ENCODE measurements at places on chromosomes 5 and 9.

- no peak for ATAC-seq
These were observed 191.2 kb downstream of the ACTL7B start for GRCh38 chr9:108664309-108665255.

DNA sequence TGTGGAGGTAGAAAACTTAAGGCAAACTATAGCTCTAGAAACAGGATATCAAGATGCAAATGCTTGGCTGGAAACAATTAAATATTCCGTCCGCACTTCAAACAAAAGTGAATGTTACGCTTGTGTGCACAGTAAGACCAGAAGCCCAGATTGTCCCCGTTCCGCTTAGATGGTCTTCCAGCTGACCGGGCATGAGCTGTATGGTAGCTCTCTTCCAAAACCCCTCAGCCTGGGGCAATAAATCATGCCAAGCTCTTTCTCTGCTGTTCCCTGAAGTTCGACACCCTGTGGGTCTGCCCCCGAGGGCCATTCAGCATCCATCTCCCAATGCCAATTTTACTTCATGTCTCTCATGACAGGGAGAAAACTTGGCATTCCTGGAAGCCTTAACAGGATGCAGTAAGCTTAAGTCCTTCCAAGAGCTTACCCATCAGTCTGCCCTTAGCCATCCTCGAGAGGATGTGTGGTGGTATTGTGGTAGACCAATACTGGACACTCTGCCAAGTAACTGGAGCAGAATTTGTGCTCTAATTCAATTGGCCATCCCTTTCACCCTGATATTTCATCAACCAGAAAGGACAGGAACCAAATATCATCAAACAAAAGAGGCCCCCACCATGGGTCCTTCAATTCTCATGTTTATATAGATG, 70.7 kb upstream of the RANBP6 start:
- ATAC-seq: no peak

- ATAC-seq: no peak
These were observed 320.7 kb downstream of the ASTN2 start for GRCh38 chr9:117093891-117094844.

DNA sequence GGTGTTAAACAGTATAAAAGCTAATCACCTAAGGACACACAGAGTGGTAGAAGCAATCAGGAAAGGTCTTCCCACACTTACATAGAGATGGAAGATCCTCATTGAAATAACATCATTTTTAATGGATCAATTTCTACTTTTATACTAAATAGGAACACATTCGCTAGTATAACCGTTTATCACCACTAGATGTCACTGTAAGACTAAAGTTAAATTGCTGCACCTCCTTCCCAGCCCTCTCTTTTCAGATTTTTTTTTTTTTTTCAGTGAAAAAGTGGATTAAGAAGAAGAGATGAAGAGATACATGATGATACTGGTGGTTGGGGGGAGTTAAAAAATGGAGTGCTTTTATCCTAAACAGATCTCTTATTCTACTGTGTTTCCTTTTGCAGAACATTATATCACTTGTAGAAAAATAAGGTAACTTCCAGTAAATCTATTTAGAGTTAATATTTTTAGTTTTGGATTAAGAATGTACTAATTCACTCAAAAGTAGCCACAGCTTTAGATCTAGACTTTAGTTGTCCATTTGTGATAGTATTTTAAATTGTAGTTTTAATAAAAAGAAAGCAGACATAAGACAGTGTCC, 116.9 kb upstream of the ARRDC3 start:
- ATAC-seq: peak; percentile 81

- ATAC-seq: no peak
These were observed 38.9 kb downstream of the LPAR1 start for GRCh38 chr9:110999379-110999778.

GRCh38 chr9:100317706-100318105, 35.0 kb downstream of the TEX10 start:
- ATAC-seq: no peak

GRCh38 chr9:122127396-122127798, 32.2 kb downstream of the NDUFA8 start:
- ATAC-seq: no peak

GRCh38 chr5:78837836-78838235, 147.3 kb downstream of the ARSB start:
- no peak for ATAC-seq

GRCh38 chr5:9500625-9501024, 45.2 kb downstream of the SEMA5A start:
- no peak for ATAC-seq

GRCh38 chr9:135070964-135071735, 16.3 kb upstream of the OLFM1 start:
- ATAC-seq: no peak

DNA sequence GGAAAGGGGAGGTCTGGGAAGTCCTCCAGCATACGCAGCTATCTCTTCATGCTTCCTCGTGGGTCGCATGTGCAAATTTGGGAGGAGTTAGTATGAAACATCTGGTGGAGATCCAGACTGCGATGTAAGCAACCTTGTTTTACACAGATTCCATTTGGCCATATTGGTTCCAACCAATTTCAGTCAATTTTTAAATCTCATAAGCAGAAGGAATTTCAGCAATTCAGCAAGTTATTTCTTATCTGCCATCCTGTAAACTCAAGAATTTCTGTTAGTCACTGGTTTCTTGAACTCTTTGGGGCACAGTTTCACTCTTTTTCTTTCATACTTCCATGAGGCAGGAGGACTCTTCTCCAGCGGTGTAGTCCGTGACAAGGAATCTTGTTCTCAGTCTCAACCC, 130.4 kb upstream of the CLINT1 start:
- no peak for ATAC-seq

DNA sequence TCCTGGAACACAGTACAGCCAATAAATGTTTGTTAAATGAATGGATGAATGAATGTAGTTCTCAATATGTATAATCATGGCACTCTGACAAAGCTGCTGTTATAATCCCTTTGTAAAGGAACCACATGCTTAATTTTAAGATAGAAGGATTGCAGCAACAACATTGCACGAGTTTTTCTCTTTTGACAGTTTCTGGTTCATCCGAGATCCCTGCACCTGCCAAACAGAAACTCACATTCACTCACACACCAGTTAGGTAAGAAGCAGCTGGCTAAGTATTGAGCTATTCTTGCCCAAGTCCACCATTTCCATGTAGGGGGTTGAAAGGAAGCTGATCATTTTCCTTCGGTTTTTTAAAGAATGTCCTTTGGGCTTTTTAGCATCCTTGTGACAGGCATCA, 133.7 kb upstream of the MAP1B start:
- no peak for ATAC-seq

DNA sequence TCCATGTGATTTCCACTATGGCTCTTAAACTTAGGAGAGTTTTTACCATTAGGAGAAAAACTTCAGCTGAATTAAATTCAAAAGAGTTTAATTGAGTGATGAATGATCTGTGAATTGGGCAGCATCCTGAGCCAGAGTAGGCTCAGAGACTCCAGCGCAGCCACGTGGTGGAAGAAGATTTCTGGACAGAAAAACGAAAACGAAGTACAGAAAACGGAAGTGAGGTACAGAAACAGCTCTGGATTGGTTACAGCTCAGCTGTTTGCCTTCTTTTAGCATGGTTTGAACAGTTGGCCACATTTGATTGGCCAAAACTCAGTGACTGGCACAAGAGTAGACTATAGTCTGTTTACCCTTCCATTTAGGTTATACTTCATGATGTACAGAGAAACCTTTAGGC, 69.2 kb upstream of the PLPP1 start:
- no peak for ATAC-seq

GRCh38 chr9:103287361-103287760, 292.2 kb downstream of the CYLC2 start:
- ATAC-seq: no peak

- no peak for ATAC-seq
These were observed 2.0 kb upstream of the CAVIN4 start for GRCh38 chr9:100575765-100576386.

GRCh38 chr9:96327694-96328352, 25.8 kb upstream of the HSD17B3 start:
- no peak for ATAC-seq

DNA sequence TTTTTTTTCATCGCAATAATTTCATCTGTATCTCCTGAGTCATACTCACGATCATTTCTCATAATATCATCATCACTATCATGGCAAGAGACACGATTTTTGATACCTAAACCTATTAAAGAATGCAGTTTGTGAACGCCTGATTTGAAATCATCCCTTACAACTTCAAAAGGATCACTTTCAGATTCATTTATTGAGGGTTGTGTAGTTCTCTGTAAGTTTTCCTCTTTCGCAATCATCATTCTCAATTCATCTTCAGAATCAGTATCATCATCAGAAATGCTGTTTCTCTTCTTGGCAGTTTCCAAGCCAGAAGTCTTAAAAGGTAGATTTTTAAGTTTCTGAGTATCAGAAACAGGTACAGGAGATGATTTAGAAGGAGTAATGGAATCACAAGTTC, 9.7 kb downstream of the NOL8 start:
- no peak for ATAC-seq

GRCh38 chr5:69368458-69369339, 621 bp downstream of the AK6 start:
- ATAC-seq: peak; percentile 6
